ENCODE measurements at places on chromosomes 3 and 15.

GRCh38 chr3:178072391-178073305 is 463.6 kb upstream of the KCNMB2 start:
- DNase-seq: no peak

DNA sequence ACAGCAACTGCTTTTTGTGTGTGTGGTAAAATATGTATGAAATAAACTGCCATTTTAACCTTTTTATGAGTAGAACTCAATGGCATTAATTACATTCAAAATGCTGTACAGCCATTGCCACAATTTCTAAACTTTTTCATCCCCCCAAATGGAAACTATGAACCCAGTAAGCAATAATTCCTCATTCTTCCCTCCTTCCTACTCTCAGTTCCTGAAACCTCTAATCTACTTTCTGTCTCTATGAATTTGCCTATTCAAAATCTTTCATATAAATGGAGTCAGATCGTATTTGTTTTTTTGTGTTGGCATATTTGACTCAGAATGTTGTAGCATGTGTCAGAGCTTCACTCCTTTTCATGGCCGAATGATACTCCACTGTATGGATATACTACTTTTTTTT is 5.3 kb upstream of the BLM start:
- no peak for DNase-seq

DNA sequence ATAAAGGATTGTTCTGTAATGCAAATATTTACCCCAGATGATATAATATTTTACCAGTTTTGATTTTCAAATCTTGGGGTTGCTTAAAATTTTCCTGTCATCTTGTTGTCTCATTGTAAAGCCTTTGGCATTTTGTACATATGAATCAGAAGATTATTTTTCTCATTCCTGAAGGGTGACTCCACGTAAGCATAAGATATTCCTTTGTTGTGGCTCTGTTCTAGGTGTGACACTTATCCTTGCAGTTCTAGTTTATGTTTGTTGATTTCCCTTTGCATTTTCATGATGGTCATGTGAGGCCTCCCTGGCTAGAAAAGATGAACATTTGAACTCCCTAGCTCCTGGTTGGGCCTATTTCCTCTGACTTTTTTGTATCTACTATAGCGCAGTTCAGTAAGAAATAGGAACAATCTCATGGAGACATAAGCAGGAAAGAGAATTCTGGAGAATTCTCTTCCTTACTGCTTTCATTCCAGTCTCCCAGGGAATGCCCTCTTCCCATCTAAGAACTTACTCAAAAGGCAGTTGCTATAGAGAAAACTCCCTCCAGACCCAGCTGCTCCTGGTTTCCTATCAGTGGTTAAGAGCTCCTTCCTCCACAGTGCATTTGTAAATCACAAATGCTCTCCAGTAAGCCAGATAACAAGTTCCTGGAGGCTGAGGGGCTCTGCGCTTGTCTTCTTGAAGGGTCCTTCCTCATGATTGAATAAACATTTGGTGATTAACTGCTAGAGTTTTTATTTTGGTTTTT is 124.7 kb downstream of the WNT5A start:
- DNase-seq: no peak

- DNase-seq: no peak
Observed at GRCh38 chr3:159513867-159514380, 474.7 kb upstream of the IL12A start.

DNA sequence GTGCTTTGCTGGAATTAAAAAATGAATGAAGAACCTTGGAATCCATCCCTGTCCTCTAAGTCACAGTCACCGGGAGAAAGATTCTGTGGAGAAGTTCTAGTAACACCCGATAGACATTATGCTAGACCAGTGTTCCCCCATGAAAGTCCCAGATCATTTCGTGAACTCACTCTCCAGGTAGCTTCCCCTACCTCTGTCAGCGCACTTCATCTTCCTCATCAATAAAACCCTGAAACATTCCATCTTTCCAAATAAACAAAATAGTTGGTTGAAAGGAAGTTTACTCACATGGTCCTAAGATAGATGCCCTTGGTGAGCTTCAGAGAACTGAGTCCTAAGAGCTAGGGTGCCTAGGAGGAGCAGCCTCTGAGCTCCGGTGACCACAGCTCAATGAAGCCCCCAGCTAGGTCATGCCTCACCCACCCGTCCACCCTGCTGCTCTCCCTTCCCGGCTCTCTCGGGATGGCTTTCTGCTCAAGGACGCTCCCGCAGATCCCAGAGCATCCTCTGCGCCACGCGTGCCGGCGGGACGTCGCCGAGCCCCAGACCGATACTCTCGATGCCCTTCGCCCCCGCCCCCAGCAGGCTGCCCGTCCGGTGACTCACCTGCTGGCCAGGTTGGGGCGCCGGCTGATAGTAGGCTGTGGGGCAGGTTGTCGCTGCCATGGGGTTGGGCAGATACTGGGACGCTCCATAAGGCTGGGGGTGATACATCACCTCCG is 776 bp downstream of the VGLL3 start:
- DNase-seq: no peak

GRCh38 chr3:52453496-52454249 is at the start of gene TNNC1:
TNNC1 (minus strand) TSS chr3:52454041; CDS start chr3:52454015, 26 bp downstream.
- DNase-seq: no peak

DNA sequence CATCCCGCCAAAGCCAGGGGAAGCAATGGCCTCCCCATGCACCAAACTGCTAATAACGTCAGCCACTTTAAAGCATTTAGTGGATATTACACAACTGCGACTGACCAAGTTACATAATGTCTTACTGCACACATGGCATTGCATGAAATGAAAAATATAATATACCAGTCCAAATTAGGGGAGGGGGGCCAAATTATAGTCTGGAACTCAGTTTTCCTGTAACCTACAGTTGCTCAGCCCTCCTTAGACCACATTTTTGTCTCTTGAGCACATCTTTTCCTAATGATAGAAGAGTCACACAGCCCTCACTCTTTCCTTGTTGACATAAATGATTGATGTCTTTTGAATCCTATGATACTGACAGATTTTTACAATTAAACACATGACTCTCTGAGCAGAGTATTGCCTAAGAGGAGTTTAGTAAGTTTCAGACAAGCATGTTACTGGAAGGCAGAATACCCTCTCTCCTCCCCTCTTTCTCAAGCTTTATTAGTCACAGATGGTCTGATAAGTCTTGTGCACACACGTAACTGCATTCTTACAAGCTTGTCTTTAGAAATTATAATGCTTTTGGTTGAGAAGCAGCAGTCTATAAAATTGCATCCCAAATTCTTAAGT is 1.1 kb upstream of the PLD1 start:
- no peak for DNase-seq

- DNase-seq: no peak
Observed at GRCh38 chr3:172257648-172258400, 190.4 kb downstream of the GHSR start.

DNA sequence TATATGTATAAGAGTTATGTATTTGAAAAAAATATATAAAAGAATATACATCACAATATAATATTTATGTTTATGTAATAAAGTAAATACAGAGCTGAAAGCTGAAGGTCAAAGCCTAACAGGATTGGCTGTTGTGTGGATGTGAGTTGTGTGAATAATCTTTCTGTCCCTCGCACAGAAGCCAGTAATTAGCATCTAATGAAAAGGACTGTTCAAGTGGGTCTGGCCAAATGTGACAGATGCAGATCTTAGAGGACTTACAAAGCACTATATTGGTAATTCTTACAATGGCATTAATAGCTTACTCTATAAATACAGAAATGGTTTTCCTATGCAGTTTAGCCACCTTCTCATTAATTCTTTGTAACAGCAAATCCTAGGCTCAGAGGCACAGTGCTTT is 2.4 kb downstream of the MKRN3 start:
- no peak for DNase-seq

- no peak for DNase-seq
Observed at GRCh38 chr3:56424336-56424735, 43.9 kb downstream of the ERC2 start.

GRCh38 chr15:78382114-78382880 is 42.1 kb downstream of the CRABP1 start:
- DNase-seq: no peak

GRCh38 chr3:59212128-59212779 is 162.4 kb upstream of the CFAP20DC start:
- no peak for DNase-seq
